ENCODE measurements at places on chromosomes 13 and 19.

- DNase-seq: no peak
Measured at GRCh38 chr13:98875146-98875729, 102.6 kb downstream of the DOCK9 start.

GRCh38 chr19:46609511-46610412 is 8.6 kb downstream of the CALM3 start:
- DNase-seq: no peak

DNA sequence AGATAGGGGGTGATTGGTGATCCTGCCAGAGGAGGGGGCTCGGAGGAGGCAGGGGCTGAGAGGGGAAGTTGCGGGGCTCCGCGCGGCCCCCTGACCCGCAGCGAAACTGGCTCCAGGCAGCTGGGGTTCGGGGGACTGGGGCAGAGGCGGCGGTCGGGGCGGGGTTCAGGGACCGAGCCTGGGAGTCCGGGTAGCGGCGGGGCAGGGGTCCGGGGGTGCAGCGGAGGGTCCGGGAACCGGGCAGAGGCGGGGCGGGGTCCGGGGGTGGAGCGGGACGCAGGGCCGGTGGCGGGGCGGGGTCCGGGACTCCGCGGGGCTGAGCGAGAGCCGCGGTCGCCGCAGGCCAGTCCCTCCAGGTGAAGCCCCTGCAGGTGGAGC is 1.2 kb downstream of the MADCAM1 start:
- DNase-seq: no peak

GRCh38 chr13:54433493-54434206 is 1405.0 kb downstream of the OLFM4 start:
- DNase-seq: no peak

- no peak for DNase-seq
Measured at GRCh38 chr13:25095851-25096453, at the start of gene PABPC3. PABPC3 (plus strand) TSS chr13:25096136; CDS start chr13:25096199, 63 bp downstream.

All from activated gamma-delta T cell treated with anti-CD3 and anti-CD28 coated beads, Interleukin-2, amount 50 U/mL, for 16 hours (primary cell).